ENCODE measurements at places on chromosomes 3 and 15.

- no peak for ATAC-seq
These were observed 63.0 kb downstream of the RPL39L start for GRCh38 chr3:187076297-187076696.

GRCh38 chr3:75692061-75692460 lies 27.9 kb downstream of the FRG2C start:
- ATAC-seq: no peak

GRCh38 chr3:132236701-132237651 lies 80.2 kb upstream of the ACP3 start:
- ATAC-seq: no peak

- no peak for ATAC-seq
These were observed 745.0 kb upstream of the BCHE start for GRCh38 chr3:166582236-166582635.

GRCh38 chr3:72288955-72289691 lies 504.2 kb upstream of the PROK2 start:
- peak; percentile 81 for ATAC-seq

GRCh38 chr15:25852661-25853524 lies 10.2 kb downstream of the ATP10A start:
- no peak for ATAC-seq

- ATAC-seq: no peak
These were observed 9.2 kb upstream of the TMEM212 start for GRCh38 chr3:171833789-171834460.

DNA sequence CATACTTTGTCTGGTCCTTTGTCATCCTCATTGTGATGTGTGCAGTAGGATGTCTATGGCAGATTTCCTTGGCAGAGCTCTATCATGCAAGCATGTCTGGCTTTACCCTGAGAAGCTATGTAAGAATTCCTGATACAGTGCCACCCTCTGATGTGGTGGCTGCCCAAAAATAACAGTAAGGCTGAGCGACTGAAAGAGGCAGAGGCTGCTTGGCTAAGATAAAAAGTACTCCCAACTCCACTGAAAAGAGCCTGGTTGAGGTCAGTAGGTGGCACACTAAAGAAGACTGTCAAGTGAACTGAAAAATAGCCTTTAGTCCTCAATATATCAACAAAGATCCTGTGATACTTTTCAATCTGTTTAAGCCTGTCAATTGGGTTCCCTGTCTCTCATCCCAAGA lies 31.7 kb downstream of the BTLA start:
- ATAC-seq: no peak

- no peak for ATAC-seq
These were observed 45.5 kb downstream of the UBE2E2 start for GRCh38 chr3:23248594-23249131.

GRCh38 chr15:85588677-85589076 lies 206.0 kb downstream of the KLHL25 start:
- no peak for ATAC-seq

GRCh38 chr15:69834761-69835160 lies 263.0 kb downstream of the TLE3 start:
- ATAC-seq: no peak

- no peak for ATAC-seq
These were observed 1.2 kb downstream of the PHC3 start for GRCh38 chr3:170180079-170180907.

DNA sequence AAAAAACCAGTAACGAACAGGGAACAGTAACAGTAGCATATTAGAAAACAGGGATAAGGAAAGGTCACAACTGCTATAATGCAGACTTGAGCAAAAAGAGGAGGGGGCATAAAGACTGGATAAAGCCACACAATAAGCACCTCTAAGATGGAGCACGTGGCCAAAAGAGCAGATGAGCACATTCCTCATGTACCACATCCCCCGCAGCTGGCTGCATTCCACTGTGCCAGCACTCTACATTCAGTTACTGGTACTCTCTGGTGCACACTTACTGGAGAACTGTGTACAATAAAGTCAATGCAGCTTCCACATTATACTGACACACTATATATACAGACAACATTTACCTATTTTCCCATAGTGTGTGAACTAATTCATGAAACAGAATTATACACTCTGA lies 64.7 kb downstream of the UBE3A start:
- no peak for ATAC-seq

GRCh38 chr3:129068291-129068886 lies 7.8 kb downstream of the GP9 start:
- no peak for ATAC-seq

DNA sequence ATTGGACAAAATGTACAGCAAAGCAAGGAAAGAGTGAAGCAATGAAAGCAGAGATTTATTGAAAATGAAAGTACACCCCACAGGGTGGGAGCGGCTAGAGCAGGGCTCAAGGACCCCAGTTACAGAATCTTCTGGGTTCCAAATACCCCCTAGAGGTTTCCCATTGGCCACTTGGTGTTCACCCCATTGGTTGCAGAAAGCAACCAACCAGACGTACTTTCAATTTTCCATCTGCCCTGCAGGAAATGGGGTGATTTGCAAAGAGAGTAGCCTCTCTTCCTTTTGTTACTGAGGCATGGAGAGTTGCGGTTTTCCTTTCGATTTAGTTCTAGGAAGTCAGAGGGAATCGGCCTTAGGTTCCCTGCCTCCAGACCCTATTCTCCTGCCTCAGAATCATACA lies 2.4 kb downstream of the PML start:
- ATAC-seq: no peak

- no peak for ATAC-seq
These were observed 41.1 kb downstream of the LYZL4 start for GRCh38 chr3:42369304-42369703.

DNA sequence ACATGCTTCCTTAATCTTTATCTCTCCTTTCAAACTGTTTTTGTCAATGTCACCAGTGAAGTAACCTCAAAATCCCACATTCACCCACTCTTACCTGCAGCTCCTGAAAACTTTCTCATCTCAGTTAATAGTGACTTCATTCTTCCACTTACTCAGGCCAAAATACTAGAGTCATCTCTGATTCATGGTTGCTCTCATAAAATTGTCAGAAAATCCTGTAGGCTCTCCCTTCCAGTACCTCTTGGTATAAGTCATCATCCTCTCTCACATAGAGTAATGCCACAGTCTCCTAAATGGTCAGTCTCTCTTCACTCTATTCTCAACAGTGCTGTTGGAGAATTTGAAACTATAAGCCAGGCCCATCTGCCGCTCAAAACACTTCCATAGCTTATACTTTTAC lies 34.9 kb upstream of the POU1F1 start:
- ATAC-seq: no peak

DNA sequence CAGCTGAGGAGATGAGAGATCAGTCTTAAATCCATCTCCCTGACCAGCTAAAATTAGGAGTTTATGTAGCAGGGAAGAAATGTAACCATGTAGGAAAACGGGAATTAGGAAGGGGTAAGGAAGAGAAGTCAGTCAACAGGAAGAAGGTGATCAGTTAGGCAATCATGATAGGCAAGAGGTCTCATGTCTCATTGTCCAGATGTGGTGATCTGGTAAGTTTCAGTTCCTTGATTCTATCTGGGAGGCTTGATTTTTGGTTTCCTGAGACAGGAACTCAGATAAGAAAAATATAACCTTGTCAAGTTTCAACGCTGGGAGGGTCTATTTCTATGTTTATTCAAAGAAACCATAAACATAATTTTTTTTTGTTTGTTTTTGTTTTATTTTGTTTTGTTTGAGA lies 40.3 kb upstream of the TBC1D5 start:
- ATAC-seq: no peak

- ATAC-seq: no peak
These were observed 319.7 kb downstream of the UACA start for GRCh38 chr15:70443486-70444273.

GRCh38 chr3:170953736-170954135 lies 45.3 kb upstream of the EIF5A2 start:
- no peak for ATAC-seq

- ATAC-seq: peak; percentile 12
These were observed 3.5 kb downstream of the PLXND1 start for GRCh38 chr3:129602730-129603560.

DNA sequence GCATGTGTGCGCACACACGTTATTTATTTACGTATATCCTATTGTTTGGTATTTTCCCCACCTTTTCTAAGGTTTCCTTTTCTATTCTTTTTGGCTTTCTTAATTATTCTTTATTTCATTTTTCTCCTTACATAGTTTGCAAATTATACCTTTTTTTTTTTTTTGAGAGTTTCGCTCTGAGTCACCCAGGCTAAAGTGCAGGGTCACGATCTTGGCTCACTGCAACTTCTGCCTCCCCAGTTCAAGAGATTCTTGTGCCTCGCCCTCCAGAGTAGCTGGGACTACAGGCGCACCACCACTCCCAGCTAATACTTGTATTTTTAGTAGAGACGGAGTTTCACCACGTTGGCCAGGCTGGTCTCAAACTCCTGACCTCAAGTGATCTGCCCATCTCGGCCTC lies 20.0 kb upstream of the CILP start:
- no peak for ATAC-seq

DNA sequence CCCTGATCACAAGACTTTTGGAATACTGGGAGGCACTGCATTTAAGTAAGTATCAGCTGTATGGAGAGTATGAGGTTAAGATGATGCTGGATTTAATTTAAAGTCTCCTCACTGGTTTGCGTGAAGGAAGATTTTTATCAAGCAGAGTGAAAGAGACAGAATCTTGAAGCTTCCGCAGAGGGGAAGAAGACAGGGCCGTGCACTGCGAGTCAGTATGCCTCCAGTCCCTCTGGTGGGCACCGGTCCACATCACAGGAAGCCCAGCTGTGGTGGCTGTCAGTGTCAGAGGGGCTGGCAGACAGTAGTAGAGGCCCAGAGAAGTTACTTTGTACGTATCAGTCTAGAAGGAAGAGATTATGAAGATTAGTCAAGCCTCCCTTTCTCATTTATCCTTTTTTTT lies 379.0 kb upstream of the TPRG1 start:
- ATAC-seq: peak; percentile 44

DNA sequence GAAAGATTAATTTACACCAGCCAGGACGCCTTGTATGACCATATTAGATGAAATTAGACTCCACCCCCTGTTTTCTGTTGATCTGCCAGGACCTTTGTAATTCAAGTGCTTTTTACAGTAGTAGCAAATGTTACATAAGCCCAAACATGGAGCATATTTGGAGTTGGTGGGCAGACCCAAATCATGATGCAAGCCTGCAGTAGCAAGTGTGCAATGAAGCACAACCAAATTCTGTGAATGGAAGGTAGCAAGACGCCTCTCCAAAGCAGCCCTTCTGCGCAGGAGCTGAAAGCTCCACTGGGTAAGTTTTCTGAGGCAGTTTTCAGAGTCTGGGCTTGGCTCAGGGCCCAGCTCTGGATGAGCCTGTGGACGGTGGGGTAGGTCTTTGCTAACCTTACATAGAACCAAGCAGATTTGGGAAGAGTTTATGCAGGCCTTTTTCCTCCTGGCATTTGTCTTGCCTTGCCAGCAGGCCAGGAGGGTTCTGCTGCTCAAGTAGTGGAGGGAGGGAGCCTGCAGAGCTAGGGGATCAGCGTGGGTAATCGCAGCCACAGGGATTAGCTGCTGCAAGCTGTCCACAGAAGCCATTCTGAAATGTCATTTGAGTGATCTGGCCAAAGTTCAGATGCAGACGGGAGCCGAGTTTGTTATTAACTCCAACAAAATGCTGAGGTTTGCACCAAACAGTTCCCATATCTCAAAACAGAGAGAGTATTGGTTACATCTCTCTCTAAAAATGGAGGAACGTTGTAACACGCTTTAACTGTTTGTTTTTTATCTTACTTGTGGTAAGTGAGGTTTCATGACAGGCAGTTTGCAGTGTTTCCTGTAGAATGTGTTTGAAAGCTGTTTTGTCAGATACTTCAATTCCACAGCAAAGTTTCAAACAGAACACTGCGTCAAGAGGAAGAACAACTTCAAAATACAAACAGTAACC lies 55.4 kb downstream of the PSMD6 start:
- no peak for ATAC-seq

GRCh38 chr3:177835008-177835407 lies 637.7 kb upstream of the TBL1XR1 start:
- ATAC-seq: no peak

DNA sequence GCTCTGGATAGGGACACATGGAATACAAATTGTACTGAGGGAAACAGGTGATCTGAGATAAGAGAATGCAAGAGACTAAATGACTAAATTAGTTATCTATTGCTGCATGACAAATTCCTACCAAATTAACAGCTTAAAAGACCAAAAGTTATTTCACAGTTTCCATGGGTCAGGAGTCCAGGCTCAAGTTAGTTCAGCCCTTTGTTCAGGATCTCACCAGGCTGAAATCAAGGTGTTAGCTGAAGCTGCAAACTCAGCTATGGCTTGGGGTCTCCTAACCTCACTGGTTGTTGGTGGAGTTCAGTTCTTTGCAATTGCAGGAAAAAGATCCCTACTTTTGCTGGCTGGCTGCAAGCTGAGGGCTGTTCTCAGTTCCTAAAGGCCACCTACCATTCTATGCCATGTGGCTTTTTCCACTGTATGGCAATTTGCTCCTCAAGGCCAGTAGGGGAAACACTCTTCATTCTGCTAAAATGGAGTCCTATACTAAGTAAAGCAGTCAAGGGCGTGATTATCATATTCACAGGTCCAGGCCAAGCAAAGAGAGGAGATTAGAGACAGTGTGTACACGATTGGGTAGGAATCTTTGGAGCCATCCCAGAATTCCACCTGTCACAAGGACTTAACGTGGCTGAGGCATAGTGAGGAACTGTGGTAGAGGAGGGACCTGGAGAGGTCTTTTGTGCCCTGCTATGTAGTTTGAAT lies 53.7 kb downstream of the THRB start:
- ATAC-seq: no peak

GRCh38 chr3:187286467-187287059 lies 5.0 kb downstream of the MASP1 start:
- no peak for ATAC-seq

GRCh38 chr3:58337190-58337589 lies 4.5 kb downstream of the PXK start:
- no peak for ATAC-seq

- ATAC-seq: no peak
These were observed 65.4 kb downstream of the C3orf70 start for GRCh38 chr3:185087419-185087818.

GRCh38 chr3:150168698-150169097 lies 198.0 kb upstream of the PFN2 start:
- ATAC-seq: peak; percentile 30

GRCh38 chr3:70065696-70066253 lies 66.2 kb downstream of the SAMMSON start:
- ATAC-seq: peak; percentile 29

DNA sequence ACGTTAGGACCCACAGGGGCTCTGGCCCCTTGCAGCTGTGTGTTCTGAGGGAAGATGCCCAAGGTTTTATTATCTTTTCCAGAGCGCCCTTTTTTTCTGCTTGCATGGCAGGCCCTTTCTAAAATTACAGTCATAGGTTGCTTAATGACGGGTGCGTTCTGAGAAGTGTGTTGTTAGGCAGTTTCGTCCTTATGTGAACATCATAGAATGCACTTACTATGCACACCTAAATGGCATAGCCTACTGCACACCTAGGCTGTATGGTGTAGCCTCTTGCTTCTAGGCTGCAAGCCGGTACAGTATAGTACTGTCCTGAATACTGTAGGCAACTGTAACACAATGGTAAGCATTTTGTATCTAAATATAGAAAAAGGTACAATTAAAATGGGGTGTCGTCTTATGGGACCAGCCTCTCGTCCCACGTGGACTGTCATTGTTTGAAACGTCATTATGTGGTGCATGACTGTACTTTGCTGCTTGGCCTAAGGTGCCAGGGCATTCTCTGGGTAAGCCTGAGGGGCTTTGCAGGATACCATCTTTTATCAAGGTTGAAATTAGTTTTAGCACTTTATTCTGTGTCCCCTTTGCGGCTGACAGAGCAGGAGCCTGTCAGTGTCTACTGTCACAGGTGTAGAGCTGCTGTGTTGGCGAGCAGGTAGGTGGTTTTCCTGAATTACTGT lies 10.9 kb downstream of the KLF13 start:
- no peak for ATAC-seq
